ENCODE measurements at places on chromosomes 11 and 22.

- peak; percentile 40 for DNase-seq
These were observed 585 bp downstream of the THYN1 start for GRCh38 chr11:134252346-134253187.

DNA sequence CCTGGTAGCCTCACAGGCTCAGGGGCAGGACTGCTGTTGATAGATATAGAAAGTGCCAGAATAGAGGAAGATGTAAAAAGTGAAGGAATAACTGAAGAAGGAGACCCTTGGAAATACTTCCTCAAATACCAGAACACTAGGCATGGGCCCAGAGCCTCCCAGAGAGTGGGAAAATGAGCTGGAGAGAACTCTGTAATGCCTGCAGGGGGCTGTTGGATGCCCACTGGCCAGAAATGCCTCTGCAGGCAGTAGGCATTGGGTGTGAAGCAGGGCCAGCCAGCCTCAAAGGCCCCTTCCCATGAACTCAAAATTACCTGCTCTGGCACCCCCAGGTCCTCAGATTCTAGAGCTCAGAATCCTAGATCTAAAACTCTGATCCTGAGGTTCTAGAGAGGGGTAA, 15.1 kb downstream of the P2RY2 start:
- no peak for DNase-seq

DNA sequence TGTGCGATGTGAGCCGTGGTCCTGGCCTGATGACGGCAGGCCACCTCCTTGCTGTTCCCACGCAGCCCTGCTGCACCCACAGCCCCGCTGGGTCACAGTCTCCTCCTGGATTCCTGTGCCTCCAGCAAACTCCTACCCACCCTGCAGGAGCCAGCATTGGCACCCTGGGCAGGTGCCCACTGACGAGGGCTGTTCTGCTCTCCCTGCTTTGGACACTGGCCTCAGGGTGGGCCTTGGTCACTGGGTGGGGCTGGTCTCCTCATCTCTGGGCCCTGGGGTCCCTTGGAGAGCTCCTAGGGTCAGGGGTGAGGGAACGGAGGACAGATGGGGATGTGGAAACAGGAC, 12.7 kb downstream of the TSPAN4 start:
- DNase-seq, result no peak

DNA sequence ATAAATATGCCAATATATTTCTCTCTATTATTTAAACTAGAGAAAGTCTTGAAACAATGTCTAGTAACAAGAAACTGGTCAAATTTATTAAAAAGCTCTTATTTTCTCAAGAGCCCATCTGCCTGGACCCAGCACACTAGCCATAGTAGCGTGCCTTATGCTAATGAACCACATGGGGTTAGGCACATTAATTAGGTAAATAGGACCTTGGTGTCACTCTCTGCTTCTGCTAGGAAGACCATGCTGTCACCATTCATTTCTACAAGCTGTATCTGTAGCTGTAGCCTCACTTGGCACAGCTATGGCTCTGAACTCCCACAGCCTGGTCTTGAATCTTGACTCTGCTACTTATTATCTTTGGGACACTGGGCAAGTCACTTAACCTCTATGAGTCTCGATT, 390.5 kb downstream of the NELL1 start:
- no peak for DNase-seq

GRCh38 chr11:11946878-11947277, 61.5 kb downstream of the DKK3 start:
- DNase-seq, result no peak

GRCh38 chr11:73154178-73154577, 12.1 kb upstream of the FCHSD2 start:
- peak; percentile 12 for DNase-seq

DNA sequence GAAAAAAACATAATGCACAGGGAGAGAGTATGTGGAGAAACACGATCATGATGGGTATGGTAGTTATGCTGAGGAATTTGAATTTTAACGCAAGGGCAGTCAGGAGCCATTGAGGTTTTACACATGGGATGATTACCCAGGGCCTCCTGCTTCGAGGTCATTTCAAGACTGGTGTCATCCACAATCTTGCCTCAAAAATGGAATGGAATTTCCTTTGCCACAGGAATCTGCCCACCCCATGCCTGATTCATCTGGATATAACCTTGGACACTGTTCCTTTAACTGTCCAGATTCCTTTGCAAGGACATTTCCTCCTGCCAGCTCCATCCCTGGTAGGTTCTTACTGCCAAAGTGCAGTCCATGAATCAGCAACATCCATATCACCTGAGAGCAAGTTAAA, 655.9 kb upstream of the TENM4 start:
- no peak for DNase-seq

DNA sequence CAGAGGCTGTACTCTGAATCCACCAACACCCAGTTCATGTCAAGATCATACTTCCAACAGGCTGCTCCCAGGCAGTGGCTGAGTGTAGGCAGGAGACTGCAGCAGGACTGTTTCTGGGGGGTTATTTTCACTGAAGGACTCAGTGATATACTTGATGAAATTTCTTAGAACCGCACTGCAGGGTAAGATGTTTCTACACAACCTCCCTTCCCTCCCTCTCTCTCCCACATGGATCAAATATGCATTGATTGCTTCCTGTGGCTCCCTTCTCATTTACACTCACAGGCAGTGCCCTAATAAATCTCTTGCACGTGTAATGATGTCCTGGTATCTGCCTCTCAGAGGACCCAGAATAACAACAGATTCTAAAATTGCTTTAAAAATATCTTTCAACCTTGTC, 251.3 kb upstream of the CCDC179 start:
- DNase-seq, result no peak

GRCh38 chr11:74551754-74552145, 40.6 kb upstream of the POLD3 start:
- DNase-seq, result no peak

- DNase-seq, result no peak
These were observed 24.5 kb downstream of the ST14 start for GRCh38 chr11:130183878-130184610.

DNA sequence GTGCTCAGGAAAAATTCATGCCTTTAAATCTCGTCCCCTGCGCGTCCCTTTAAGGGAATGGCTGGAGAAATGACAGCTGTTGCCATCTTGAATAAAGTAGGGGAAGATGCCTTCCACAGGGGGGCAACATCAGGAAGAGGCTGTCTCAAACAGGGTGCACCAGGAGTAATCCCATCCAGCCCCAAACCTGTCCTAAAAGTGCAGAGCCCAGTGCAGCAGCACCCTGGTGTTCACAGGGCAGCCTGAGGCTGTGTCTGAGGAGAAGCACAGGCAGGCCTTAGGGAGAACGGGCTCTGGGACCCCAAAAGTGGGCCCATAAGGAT, 10.8 kb upstream of the C11orf96 start:
- DNase-seq, result no peak

DNA sequence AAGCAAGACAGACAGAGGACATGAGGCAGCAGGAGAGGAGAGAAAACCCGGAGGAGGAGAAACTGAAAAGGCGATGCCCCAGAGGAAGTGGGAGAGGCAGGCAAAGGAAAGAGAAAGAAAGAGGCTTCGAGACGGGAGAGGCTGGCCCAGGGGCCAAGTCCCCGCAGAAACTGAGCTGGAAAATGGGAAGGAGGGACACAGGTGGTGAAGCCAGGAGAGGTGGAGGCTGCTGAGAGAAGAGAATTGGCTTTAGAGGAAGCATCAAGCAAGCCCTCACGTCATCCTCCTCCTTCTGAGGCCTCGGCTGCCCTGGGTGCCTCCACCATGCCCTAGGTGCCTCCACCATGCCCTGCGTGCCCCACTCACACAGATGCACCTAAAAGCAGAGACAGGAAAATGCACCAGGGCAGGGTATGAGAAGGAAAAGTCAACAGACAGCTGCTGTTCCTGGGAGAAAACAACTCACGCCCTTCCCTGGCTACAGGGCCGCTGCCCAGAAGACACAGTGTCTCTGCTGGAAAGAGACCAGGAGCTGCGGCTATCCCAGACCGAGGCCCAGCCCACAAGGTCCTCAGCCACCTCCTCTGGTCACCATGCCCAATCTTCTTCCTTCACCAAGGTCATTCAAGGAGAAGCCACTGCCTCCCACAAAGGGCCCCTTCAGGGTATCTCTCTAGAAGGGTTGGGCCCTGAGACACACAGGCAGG, 14.3 kb downstream of the FXYD6 start:
- DNase-seq, result no peak

- no peak for DNase-seq
These were observed 51.3 kb upstream of the HMGXB4 start for GRCh38 chr22:35205961-35206360.

- no peak for DNase-seq
These were observed 8.7 kb upstream of the CHADL start for GRCh38 chr22:41249442-41249841.

DNA sequence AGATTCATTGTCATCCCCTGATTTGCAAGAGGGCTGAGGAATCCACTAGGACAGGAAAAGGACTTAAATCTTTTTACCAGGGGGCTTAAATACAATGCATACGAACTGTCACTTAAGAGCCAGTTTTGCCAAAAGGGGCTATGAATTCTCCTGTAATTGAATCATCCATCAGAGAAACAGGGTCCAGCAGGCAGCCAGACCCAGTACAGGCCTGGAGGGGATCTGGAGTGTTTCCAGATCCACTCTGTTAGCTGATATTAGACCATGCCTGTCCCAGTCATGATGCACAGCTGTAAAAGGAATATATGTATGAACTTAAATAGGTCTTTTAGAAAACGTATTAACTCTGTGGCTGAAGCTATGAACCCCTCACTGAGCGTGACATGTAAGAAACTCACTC, 53.8 kb upstream of the PRSS23 start:
- DNase-seq, result no peak

DNA sequence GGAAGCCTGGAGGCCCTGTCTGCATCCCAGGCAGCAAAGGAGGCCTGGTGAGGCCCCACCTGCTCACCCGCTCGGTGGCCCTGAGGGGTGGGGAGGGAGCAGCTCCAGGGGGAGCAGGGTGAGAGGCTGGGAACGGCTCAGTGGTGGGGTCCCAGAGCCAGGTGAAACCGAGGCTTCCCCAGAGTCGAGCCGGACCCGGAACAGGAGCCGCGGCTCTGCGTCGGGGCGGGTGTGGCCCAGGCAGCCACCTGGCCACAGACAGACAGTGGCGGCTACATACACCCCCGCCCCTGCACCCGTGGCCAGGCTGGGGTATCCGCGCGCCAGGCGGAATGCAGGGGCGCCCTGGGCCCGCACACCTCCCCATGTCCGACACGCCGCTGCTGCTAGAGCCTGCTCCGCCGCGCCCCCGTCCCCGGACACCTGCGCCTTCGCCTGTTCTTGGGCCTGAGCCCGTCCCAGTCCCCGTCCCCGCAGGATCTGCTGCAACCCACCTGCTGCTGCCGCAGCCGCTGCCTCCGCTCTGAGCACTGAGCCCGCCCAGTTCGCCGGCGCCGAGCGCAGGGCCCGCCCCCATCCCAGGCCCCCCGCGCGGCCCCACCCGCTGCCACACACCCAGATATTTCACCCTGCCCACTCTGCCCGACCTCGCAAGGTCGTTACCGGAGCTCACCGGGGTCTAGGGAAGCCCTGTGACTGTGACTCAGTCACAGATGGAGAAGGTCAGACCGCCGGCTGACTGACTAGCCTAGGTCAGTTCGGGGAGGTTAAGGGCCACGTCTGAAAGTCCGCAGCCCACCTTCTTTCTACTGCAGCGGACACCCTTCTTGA, at the start of gene SLC7A4:
SLC7A4 (minus strand) TSS at position 525 of the 831 bp plus-strand sequence. CDS start 749 bp downstream, outside the sequence.
- DNase-seq, result no peak

DNA sequence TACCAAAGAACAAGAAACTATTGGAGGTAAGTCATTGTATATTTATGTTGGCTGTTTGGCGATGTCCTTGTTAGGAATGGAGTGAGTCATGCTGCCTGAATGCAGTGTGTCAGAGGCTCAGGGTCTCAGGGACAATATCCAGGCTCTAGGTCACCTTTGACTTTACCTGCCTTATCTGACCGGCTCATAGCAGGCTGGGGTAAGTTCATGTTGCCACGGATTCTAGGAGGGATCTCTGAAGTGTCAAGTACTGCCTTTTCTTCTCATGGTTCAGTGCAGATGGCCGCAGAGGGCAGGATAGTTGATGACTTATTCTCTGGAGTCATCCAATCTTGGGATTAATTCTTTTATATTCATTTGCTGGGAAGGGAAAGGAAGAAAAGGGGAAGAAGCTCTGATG, 53.2 kb downstream of the SPON1 start:
- DNase-seq, result no peak

DNA sequence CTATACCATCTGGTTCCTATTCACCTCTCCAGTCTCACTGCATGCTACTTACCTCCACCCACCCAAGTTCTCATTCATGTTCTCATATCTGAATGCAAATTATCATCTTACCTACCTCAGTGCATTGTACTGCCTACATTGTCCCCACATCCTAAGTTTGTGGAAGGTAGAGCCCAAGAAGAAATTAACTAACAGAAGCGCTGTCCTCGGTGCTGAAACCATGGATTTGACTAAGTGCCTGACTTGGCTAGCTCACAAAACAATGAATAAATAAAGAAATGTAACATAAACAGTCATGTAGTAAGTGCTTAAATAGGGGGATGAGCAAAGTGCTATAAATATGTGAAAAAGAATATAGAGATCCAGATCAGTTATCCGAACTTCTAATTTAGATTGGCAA, 63.2 kb downstream of the GRIA4 start:
- no peak for DNase-seq

DNA sequence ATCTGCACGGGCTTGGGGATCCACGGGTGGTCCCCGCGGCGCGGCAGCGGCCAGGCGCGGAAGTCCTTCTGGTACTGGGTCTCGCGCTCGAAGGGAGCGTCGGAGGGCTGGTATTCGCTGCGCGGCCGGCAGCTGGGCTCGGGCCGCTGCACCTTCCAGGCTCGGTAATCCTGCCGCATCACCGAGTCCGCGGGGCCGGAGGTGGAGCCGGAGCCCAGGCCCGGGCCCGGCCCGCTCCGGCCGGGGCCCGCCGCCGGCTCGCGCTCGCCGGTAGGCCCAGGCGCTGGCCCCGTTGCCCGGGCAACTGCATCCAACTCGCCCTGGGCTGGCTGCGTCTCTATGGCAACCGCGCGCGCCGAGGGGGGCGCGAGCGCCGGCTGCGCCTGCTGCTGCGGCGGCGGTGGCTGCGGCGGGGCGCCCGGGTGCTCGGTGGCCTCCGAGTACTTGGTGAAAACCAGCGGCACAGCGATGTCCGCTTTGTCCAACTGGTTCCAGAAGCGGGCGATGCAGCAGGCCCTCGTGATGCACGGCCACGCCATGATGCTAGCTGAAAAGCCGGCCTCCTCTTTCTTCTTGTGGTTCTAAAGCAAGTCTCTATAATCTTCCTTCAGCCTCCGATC, 897 bp downstream of the MAP6 start:
- DNase-seq, result peak; percentile 22

- DNase-seq, result no peak
These were observed 180.7 kb downstream of the MPPED1 start for GRCh38 chr22:43592476-43592875.

GRCh38 chr11:64305075-64305690, at the start of gene ESRRA:
TSS of gene ESRRA (plus strand) at chr11:64305524. CDS start at chr11:64307180, 1,656 bp downstream.
- DNase-seq, result peak; percentile 100

DNA sequence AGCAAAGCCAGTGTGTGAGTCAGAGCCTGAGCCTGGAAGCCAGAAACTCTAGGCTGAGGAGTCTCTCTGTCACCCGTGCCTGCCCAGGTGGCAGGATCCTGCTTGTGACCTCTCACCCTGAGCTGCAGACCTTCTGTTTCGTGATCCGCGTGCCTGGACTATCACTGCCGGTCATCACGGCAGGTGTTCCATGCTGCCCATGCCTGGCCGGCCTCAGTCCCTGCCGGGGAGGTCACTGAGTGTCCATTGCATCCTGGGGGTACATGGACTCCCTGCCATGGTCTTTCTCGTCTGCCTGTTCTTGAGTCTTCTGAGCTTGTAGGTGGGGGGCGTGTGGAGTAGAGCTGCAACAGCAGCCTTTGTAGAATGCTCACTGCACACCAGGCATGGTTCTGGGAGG, 1032.4 kb downstream of the TBC1D22A start:
- DNase-seq, result no peak
